ENCODE measurements at places on chromosomes 13 and 19.

DNA sequence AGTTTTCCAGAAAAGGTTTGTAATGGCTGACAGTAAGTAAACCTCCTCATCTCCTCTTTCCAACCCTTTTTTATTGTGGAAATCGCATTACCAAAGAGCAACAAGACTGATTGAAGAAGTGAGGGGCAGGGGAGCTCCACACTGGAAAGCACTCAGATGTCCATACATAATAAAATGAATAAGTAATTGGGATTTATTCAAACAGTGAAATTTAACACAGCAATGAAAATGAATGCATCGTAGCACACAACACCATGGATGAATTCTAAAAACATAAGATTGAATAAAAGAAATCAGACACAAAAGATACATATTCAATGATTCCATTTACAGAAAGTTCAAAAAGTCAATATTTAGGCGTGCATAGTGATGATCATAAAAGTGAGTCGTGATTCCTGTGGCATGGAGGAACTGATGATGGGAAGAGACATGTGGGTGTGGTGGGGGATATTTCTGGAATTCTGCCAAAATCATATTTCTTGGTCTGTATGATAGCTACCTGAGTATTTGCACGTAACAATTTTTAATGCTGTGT lies 18.8 kb downstream of the FAM216B start:
- DNase-seq: no peak

DNA sequence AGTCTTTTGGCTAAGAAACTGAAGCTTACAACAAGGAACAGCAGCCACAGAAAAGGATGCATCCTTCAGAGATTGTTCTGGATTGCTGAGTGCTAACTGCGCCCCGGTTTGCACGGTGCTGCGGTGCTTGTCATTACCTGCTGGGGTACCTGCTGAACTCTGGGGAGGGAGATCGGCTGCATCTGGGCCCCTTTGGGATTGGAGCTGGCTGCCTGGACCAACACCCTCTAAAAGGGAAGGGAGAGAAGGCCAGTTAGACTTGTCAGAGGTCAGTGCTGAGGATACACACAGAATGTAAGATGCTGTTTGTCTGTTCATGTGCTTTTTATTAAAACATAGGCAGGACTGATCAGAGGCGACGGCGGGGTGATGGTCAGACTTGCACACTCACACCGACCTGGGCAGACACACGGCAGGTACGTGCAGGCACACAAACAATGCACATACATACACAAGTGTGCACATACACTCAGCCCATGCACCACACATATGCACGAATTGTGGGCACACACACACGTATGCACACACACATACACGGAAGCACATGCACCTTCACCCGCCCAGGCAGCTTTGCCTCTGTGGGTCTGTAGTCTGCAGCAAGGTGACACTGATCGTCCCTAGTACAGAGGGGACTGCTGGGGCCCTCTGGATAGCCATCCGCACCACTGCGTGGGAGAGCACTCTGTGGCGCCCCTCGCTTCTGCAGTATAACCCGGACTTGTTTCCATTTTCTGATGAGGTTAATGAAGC lies 66.1 kb downstream of the RFX2 start:
- DNase-seq: no peak

GRCh38 chr13:75357576-75358289 lies 124.2 kb downstream of the TBC1D4 start:
- peak; percentile 14 for DNase-seq

- no peak for DNase-seq
These were observed 52.0 kb upstream of the NPAS1 start for GRCh38 chr19:46967578-46968032.

GRCh38 chr19:21328406-21328805 lies 804 bp downstream of the ZNF708 start:
- no peak for DNase-seq

GRCh38 chr19:39410831-39411080 lies 1.7 kb upstream of the PLEKHG2 start:
- DNase-seq: no peak

GRCh38 chr13:113919761-113920559 lies 53.9 kb downstream of the C13orf46 start:
- no peak for DNase-seq

- DNase-seq: no peak
These were observed 85.9 kb downstream of the MBNL2 start for GRCh38 chr13:97307882-97308624.

DNA sequence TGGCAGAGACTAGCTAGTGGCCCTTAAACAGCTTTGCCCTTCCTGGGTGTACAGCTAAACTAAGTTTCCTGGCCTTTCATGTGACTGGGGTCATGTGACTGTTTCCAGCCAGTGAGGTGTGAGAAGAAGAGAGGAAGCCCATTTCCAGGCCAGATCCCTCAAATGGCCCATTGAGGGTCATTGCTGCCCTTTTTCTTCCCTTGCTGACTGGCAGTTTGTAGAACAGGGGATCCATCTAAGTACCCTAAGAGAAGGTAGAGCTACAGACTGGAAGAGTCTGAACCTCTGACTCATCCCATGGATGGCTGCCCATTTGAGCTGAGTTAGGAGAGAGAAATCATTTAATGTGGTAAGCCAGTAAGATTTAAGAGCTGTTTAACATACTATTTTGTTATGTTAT lies 2.8 kb downstream of the SWSAP1 start:
- DNase-seq: no peak

DNA sequence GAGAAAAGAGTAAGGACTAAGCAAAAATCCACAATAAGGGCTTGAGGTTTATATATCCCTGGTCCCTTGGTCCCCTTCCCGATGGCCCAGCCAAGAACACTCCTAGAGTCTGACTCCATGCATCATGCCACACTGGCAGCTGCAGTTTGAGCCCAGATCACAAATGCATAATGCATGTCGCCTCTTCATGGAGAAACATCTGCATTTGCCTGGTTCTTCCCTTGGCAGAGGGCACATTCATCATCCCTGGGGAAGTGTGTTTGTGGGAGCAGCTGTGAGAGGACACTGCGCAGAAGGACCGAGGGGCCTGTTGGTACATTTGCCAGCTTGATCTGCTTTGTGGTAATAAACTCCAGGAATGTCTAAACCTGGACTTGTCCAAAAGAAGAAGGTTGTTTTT lies 731.8 kb downstream of the FGF9 start:
- DNase-seq: no peak

GRCh38 chr19:23855676-23856075 lies 59.0 kb upstream of the ZNF726 start:
- DNase-seq: no peak

GRCh38 chr19:28351761-28352160 lies 861.2 kb downstream of the UQCRFS1 start:
- DNase-seq: no peak

DNA sequence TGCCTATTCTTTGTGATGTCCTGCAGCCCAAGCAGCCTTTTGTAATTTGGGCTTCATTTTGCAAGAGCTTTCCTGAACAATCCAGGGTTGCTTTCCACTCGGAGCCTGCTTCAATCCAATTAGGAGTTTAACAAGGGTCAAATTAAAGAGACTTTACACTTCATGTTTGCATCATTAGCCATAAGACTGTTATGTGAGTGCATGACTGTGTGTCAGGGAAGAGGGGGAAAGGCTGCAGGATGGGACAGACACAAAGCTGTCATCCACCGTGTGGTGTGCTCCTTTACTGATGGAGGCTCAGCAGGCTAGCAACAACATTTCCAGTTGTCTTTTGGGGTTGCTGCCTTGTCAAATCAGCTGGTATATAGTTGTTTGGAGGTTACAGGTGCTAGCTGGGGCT lies 23.7 kb upstream of the MAB21L1 start:
- DNase-seq: no peak

GRCh38 chr13:31848621-31849020 lies 109.3 kb downstream of the RXFP2 start:
- DNase-seq: no peak

DNA sequence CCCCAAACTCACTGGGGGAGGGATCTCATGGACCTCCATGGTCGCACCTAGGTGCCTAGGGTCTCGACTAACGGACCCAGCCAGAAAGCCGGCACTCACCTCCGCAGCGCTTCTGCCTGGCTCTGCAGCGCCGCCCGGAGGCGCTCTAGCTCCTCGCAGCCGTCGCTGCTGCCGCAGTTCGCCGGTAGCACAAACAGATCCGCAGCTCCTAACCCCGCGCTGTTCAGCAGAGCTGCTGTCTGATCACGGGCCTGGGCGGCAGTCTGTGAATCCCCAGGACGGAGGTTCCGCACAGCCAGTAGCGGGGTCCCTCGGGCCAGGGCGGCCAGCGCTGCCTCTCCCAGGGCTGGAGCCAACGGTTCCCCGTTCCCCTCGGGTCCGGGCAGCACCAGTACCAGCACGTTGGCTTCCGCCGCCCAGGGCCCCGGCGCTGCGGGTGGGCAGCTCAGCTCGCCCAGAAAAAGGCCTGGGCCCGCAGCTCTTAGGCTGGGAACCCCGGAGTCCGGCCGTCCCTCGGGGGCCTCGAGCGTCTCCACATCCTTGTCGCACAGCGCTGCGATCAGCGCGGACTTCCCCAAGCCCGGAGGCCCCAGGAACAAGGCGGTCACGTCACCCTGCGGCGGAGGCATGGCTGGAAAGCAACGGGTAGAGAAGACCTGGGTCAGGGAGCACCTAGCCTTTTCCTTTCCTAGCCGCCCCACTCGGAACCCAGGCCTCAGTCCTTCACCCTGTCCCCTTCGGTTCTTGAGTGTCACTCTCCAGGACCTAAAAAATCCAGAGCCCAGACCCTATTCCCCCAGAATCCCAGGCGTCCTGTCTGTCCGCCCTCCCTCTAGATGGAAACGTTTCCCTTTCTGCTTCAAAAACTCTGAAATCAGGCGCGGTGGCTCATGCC lies 977 bp downstream of the IRGQ start:
- peak; percentile 56 for DNase-seq

DNA sequence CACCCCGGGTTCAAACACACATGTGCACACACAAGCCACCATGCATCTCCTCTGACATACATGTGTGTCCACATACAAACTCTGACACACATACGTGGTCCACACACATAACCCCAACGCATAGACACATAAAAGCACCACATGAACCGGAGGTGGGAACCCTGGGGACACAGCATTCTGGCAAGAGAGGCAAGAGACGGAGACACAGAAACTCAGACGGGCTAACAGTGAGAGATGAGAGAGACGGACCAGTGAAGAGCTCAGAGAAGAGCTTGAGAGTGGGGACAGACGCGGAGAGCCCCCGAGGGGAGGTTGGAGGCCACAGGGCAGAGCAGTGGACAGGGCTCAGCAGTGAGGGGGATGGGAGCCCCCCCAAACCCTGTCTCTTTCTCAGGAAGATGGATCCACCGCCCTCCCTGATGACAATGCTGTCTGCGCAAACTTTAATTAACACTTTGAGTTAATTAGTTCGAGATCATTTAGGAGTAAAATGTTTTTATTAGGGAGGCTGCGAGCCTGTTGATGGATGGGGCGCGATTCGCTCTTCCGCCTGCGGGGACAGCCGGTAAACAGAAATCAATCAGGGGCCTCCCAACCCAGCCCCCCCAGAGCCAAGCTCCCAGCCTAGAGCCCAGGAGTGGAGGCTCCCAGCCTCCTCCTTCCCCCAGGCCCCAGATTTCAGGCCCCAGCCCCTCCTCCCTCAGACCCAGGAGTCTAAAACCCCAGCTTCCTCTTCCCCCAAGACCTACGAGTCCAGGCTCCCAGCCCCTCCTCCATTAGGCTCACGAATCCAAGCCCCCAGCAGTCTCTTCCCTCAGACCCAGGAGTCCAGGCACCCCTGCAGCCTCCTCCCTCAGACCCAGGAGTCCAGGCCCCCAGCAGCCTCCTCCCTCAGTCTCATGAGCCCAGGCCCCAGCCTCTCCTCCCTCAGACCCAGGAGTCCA lies 9.5 kb upstream of the ERFL start:
- no peak for DNase-seq

- DNase-seq: no peak
These were observed 62.1 kb downstream of the ARHGEF7 start for GRCh38 chr13:111177081-111177711.

GRCh38 chr19:32676186-32676894 lies 692 bp downstream of the RGS9BP start:
- DNase-seq: no peak

DNA sequence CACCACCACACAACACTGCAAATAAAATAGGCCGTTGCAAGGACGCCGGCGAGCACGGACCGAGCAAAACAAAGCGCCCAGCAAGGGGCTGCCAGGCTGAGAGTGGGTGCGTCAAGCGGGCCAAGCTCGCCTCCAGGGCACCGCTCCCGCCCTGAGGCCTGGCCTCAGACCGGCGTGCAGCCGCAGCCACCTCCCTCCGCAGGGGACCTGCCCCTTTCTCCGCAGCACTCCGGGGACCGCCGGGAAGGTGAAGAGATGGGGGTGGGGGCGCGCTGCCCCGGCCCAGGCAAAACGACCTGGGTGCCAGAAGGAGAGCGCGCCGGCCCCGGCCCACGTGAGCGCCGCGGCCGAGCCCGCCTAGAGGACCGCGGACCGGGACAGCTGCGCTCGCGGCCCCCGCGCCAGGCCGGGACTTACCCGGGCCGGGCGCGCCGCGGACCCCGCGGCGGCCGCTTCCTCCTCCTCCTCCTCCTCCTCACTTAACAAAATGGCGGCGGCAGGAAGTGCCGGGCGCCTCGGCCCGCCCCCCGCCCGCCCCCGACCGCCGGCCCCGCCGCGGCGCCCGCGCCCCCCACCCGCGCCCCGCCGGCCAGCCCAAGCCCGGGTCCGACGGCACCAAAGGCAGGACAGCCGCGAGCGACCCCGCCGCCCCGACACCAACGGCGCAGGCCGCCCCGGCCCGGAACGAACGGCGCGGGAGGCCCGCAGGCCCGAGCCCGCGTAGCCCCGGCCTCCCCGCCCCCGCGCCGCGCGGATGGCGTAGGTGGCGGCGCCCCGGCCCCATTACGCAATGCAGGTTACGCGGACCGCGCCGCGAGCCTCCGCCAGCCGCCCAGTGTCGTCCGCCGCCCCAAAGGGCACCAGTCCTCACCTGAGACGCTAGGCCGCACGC lies 674 bp downstream of the BRD4 start:
- DNase-seq: peak; percentile 10

DNA sequence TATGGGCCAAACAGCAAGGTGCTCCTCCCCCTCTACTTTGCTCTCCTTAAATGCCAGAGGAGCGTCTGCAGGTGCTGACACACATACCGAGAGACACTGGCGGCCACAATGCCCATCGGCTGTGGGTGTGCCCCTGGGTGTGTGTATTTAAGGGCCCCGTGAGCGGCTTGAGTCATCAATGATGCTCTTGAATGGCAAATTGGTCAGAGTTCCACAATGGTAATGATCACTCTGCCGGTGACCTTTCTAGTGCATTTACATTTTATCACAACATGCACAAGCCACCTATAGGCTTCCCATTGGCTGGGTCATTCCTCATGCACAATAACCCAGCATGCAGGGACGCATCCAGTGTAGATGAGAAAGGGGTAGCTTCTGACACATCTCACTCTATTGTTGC lies 124.8 kb downstream of the ZNF536 start:
- no peak for DNase-seq

GRCh38 chr19:42942187-42942789 lies 5.3 kb upstream of the PSG7 start:
- no peak for DNase-seq

GRCh38 chr19:3712663-3713611 lies 4.8 kb downstream of the TJP3 start:
- DNase-seq: no peak

- DNase-seq: no peak
These were observed 69.7 kb downstream of the ERICH6B start for GRCh38 chr13:45545686-45546409.

GRCh38 chr19:57807541-57807940 lies 7.2 kb downstream of the ZNF552 start:
- DNase-seq: no peak

Measured in neural crest cell (in vitro differentiated cells).